NCI-H2029 treated with DMSO at 0.1 percent for 48 hours (cell line): ENCODE measurements at places on chromosomes 12 and 14.

- DNase-seq, result no peak
Measured at GRCh38 chr14:53668897-53669296, 287.7 kb downstream of the BMP4 start.

- DNase-seq, result no peak
Measured at GRCh38 chr12:11863478-11863906, 207.2 kb upstream of the BCL2L14 start.

GRCh38 chr12:64912516-64913255 is 88.2 kb downstream of the TBC1D30 start:
- no peak for DNase-seq

GRCh38 chr14:66378712-66379505 is 107.3 kb upstream of the CCDC196 start:
- DNase-seq, result no peak

GRCh38 chr12:115467531-115467930 is 783.6 kb upstream of the TBX3 start:
- DNase-seq, result no peak

- DNase-seq, result no peak
Measured at GRCh38 chr12:15601210-15601800, 187.9 kb downstream of the EPS8 start.

DNA sequence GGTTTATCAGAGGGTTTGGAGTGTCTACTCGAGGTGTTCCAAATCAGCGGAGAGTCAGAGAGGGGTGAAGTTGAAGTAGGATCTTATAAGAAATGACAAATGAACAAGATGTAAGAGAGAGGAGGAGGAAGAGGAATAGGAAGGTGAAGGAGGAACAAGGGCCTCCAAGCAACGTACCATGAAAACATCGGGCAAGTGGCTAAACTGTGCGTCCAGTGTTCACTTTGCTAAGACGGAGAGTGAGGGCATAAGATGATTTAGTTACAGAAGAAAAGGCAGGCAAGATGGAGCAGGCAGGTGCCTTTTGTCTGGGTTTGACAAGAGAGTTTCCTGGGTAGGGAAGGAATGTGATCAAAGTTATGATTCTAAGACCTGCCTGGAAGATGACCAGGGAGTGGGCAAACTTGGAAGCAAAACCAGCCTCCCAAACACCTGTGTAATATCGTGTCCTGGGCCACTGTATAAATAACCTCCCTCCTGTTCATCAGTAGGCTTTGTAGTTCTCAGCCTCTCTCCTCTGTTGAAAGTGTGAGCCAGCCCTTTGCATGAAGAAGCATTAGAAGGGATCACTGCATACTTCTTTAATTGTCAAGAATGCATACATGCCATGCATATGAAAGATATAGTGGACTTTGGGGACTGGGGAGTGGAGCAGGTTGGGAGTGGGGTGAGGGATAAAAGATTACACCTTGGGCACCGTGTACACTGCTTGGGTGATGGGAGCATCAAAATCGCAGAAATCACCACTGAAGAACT is 111.4 kb downstream of the ZFP36L1 start:
- no peak for DNase-seq

GRCh38 chr12:30110958-30111586 is 327.3 kb upstream of the TMTC1 start:
- no peak for DNase-seq
